ENCODE measurements at places on chromosomes 4 and X.

DNA sequence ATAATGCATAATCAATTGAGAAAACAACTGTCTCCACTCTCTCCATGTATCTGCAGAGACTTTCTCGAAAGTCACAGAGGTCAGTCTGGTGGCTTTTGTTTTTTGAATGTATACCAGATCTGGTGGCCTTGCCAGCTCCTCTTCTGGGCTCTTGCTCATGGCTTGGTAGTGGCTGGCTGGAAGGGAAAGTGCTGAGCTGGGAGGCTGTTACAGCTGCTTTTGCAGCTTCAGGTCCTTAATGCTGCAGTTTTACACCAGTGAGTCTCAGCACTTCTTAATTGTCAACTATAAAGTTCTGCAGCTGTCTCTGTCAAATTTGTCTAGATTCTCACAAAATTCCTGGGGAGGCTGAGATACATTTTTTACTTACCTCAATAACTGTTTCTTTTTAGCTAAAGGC is 390.0 kb downstream of the GRXCR1 start:
- DNase-seq, result no peak

DNA sequence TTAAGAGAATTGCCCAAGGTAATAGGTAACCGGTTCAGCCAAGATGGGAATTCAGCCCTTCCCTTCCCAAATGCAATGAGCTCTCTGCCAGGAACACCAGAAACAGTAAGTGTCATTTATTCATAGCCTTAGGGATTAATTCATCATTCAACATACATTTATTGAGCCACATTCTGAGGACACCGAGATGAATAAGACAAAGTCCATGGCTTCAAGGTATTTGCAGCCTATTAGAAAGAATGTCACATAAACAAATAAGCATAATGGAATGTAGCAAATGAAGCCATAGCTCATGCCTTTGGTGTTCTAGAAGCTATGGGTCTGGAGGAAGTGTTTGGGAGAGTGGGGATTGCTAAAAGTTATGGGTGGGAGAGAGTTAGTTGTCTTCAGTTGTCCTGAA is 6.3 kb upstream of the TAB3 start:
- DNase-seq, result no peak

DNA sequence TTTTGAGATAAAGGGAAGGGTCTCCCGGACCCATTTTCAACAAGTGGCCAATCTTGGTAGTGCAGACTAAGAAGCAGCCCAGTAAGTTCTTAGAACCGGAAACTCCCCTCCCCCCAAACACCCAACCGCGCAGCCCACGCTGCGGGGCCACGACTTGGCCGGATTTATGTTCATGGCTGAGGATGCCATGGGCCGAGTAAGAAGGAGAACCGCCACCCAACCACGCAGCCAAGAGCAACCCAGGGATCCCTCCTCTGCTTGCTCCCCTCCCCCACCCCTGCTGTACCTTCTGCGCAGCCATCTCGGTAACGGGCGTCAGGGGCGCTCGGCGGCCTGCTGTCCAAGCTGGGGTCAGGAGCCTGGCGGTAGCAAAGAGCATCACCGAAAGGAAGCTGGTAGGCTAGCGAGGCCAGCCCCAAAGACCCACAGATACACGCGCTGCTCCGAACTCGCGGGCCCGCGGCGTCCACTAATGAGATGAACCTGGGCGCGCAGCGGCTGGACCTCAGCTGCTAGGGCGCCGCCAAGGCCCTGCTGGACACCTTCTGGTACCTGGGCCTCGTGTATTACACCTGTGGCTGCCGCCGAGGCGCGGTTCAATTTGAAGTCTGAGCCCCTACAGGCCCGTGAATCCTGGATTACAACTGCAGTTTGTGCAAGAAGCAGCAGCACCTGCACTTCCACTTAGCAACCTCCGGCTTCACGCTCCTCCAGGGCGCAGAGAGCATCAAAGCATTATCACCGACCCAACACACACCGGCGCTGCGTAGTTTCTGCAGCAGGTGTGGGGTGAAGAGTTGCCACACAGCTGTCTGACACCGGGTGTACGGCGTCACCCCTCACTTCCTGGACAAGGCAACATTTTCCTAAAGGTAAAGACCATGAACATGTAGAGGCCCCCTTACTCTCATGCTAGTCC is 63.4 kb downstream of the NUDT10 start:
- peak; percentile 33 for DNase-seq

- no peak for DNase-seq
Measured at GRCh38 chr4:157700898-157701694, 471.7 kb downstream of the GASK1B start.

- DNase-seq, result no peak
Measured at GRCh38 chr4:16259241-16259888, 33.1 kb upstream of the TAPT1 start.

- DNase-seq, result no peak
Measured at GRCh38 chr4:76571274-76571673, 136.2 kb downstream of the SHROOM3 start.

DNA sequence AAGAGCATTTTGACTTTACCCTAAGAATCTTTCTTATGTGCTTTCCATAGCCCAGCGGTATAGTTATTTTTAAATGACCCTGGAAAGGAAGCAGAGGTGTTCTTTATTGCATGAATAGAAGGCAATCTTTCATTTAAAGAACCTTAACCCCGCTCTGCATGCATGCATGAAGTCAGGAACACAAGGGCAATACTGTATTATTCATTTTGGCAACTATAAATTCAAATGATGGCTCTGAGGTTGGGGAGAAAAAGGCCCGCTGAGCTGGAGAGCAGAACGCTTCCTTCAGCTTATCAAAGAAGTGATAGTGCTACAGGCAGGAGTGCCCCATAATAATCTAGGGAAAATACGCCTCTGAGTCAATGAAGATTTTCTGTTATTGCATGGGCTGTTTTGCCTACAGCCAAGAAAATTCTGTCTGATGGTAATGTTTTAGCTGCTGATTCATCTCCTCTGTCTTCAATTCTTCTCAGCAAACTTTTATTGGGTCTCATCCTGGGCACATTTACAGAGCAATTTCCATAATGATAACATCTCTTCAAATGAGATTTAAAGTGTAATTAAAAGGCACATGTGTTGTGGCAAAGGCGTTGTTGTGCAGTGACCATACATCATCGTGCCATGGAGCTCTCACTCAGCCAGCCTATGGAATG is 452.2 kb upstream of the FTHL17 start:
- DNase-seq, result no peak

GRCh38 chr4:77152421-77152820 is 4.6 kb upstream of the CCNG2 start:
- DNase-seq, result no peak

GRCh38 chr4:84031401-84031800 is 467.7 kb downstream of the NKX6-1 start:
- DNase-seq, result no peak

GRCh38 chr4:76502886-76503285 is 67.9 kb downstream of the SHROOM3 start:
- DNase-seq, result no peak

- DNase-seq, result no peak
Measured at GRCh38 chr4:139209470-139210063, 32.5 kb upstream of the ELF2 start.

GRCh38 chr4:150253416-150253815 is 175.2 kb downstream of the DCLK2 start:
- no peak for DNase-seq

DNA sequence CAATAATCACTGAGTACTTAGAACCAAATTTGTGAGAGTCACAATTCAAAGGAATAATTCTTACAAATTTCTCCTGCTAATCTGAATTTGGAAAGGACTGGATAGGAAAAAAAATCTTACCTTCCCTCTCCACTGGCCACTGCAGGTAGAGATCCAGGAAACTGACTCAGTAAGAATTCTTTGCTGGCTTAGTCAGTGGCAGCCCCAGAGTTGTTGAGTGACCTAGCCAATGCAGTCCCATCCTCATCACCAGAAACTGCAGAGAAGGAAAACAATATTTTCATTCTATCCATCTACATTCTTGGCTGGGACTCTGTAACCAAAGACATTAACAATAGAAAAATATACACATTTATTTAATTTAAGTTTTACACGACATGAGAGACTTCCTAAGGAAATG is 572.0 kb downstream of the ADGRL3 start:
- no peak for DNase-seq

DNA sequence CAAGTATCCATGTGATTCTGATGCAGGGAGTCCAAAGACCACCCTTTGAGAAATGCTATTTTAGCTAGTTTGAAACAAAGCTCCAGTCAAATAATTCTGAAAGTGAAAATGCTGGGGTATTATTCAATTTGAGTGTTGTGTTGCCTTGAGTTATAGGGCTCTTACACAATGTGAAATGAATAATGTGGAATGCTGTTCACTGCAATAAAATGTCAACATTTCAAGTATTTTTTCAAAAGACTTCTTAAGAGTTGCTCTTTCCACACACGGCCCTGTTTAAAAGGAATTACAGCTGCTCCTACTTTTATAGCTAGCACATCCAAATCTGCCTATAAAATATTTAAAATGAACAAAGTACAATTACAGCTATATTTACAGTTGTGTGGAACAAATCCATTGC is 27.5 kb upstream of the PLS3 start:
- no peak for DNase-seq

DNA sequence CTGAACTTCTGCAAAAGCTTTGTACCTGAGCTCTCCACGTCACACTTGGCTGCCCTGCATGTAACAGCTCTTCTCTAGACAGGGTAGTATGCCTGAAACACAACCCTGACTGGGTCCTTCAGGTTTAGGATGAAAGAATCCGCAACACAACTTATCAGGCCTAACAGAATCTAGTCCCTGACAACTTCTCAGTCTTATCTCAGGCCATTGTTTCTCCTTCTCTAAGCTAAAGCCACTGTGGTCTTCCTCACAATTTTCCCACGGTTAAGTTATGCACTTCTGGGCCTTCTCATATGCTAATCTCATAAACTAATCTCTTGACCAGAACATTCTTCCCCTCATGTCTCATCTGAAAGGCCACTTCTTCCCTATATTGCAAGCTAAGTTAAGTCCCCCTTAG is 10.8 kb upstream of the TMPRSS11B start:
- DNase-seq, result no peak

- no peak for DNase-seq
Measured at GRCh38 chr4:150609131-150609530, 27.2 kb downstream of the MAB21L2 start.

GRCh38 chrX:56530011-56530410 is 33.4 kb upstream of the UBQLN2 start:
- no peak for DNase-seq

GRCh38 chrX:65596270-65597034 is 61.9 kb upstream of the LAS1L start:
- no peak for DNase-seq

DNA sequence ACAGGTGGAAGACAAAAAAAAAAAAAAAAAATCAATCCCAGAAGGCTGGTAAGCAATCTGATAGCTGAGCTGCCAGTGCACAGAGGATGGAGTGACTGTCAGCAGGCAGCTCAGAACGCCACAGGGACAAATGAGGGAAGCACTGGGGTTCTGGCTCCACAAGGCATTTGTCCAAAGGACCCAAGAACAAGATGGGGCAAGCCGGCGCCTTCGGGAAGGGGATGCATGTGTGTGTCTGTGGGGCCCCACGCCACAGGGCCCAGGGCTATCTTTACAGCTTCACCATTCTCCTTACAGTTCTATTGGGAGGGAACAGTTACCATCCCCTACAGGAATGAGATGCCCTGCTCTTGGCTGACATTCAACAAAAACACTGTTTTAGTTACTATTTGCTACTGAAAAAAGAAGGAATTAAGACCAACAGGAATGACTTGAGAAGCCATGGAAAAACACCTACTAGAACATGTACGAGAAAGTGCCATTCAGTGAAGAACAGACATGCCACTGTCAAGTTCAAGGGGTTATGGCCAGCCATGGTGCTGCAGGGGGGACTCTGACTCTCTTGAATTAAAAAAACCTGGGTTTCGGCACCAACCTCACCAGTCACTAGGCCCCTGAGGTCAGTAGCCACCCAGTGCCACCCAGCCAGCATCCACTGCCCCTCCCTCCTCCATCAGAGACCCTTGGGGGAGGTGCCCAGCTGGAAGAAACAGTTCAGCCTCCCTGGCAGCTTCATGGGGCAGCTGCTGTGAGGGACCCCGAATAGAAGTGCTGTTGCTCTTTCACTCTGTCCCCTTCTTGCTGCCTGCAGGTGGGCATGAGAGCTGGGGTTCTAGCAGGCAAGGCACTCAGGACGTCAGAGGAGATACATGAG is 18.5 kb downstream of the WDR1 start:
- DNase-seq, result no peak

Data from stimulated activated CD4-positive, alpha-beta T cell treated with anti-CD3 and anti-CD28 coated beads, Interleukin-4, amount 100 ng/mL, for 4 hours (primary cell).